ENCODE measurements at places on chromosomes 11 and 22. TPM values are rescaled to one million over a fixed set of nuclear protein-coding genes. Genes with fewer than 3 reads are reported as not detected.
A peak's percentile ranks its signal among the peaks of the same experiment; 100 is the strongest.

DNA sequence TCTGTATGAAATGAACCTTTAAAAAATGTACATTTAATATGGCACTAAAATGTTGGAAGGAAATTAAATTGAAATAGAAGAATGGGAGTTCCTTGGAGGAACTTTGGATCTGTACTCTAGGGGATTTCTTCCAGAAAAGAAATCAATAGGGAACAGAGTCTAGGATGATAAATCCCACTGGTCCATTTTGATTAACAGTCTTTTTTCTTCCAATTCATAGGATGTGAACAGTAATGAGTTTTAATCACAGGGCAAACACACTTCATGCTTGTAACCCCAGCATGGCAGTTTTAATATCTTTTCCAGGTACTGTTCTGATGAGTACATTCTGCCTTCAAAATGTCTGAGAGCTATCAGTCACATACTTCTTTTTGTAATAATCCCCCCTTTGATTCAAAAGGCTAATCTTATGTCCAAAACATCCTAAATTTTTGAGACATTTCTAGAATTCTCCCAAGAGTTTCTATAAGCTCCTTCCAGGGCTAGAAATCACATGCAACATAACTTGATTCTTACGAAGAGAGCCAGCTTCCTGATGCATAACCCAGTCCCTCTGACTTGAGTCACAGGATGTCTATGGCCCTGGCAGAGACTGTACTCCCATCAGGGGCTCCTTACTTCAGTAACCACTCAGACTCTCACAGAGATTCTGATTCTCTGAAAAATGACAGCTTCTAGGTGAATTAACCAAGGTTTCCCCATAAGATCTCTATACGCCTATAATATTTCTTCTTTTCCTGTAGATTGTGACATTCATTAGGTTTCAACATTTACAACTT lies 112.9 kb downstream of the SLC36A4 start:
- H3K36me3 ChIP-seq: no peaks in the 10 kb centered on the region
- H3K4me1 ChIP-seq: no peaks in the 10 kb centered on the region
- no peaks in the 10 kb centered on the region for H3K27me3 ChIP-seq
- H3K4me3 ChIP-seq: no peak overlapping the region

- no peak overlapping the region for H3K4me3 ChIP-seq
- H3K4me1 ChIP-seq: peaks cover 13% of the 10 kb centered on the region
- no peaks in the 10 kb centered on the region for H3K36me3 ChIP-seq
- DNase-seq: no peak
- peaks cover 5% of the 10 kb centered on the region for H3K27me3 ChIP-seq
Measured at GRCh38 chr11:27699926-27700350, 317 bp downstream of the BDNF start.

- H3K27me3 ChIP-seq: no peaks in the 10 kb centered on the region
- H3K36me3 ChIP-seq: no peaks in the 10 kb centered on the region
- no peaks in the 10 kb centered on the region for H3K4me1 ChIP-seq
- H3K27ac ChIP-seq: no peak overlapping the region
Measured at GRCh38 chr11:64437426-64437825, 78.5 kb downstream of the RPS6KA4 start.

C11orf65 gene
- total RNA-seq: 1.5 TPM

TMEM86A gene
- 5.6 TPM for total RNA-seq

DNA sequence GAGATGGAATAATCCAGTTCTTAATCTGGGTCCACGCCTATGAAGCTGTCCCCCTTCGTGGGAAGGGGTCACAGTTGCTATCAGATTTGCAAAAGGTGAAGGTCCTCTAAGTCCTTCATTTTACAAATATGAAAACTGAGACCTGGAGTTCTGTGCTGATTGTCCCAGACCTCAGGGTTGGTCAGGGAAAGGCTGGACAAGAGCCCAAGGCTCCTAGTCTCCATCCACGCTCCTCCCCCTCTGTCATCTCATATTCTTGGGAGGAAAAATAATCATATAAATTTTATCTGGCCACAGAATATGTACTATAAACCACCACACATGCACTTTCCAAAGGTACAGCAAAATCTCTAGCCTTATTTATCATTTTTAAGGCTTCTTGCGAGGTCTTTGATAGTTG lies 5.5 kb downstream of the PACSIN2 start:
- H3K36me3 ChIP-seq: no peaks in the 10 kb centered on the region
- H3K27ac ChIP-seq: no peak overlapping the region
- no peaks in the 10 kb centered on the region for H3K27me3 ChIP-seq
- DNase-seq: no peak
- peaks cover 12% of the 10 kb centered on the region for H3K4me1 ChIP-seq

- DNase-seq: no peak
- no peak overlapping the region for H3K4me3 ChIP-seq
- no peaks in the 10 kb centered on the region for H3K36me3 ChIP-seq
Measured at GRCh38 chr11:29214833-29215232, 802.0 kb downstream of the KCNA4 start.

PATE4 gene
- total RNA-seq: not detected

DNA sequence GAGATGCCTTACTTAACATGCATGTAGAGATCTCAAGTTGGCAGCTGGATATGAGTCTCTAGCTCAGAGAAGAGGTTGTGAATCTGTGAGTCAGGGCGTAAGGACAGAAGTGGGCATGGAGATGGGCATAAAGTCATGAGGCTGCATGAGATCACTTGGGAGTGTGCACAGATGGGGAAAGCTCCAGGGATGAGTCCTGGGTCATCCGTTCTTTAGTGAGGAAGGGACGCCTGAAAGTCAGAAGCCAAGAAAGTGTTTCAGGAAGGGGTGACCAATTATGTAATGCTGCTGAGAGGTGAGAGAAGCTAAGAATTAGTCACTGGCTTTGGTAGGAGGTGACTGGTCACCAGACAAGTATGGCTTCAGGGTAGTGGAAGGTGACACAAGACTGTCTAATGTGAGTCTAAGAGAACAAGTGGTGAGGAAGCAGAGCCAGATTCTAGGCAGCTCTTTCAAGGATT lies 6.7 kb downstream of the ACP2 start:
- H3K4me1 ChIP-seq: no peaks in the 10 kb centered on the region
- no peak overlapping the region for H3K27ac ChIP-seq
- no peaks in the 10 kb centered on the region for H3K27me3 ChIP-seq
- DNase-seq: no peak

- H3K27ac ChIP-seq: no peak overlapping the region
- no peaks in the 10 kb centered on the region for H3K4me1 ChIP-seq
- DNase-seq: no peak
- no peaks in the 10 kb centered on the region for H3K36me3 ChIP-seq
Measured at GRCh38 chr11:83922318-83922717, 636.2 kb upstream of the CCDC90B start.

DNA sequence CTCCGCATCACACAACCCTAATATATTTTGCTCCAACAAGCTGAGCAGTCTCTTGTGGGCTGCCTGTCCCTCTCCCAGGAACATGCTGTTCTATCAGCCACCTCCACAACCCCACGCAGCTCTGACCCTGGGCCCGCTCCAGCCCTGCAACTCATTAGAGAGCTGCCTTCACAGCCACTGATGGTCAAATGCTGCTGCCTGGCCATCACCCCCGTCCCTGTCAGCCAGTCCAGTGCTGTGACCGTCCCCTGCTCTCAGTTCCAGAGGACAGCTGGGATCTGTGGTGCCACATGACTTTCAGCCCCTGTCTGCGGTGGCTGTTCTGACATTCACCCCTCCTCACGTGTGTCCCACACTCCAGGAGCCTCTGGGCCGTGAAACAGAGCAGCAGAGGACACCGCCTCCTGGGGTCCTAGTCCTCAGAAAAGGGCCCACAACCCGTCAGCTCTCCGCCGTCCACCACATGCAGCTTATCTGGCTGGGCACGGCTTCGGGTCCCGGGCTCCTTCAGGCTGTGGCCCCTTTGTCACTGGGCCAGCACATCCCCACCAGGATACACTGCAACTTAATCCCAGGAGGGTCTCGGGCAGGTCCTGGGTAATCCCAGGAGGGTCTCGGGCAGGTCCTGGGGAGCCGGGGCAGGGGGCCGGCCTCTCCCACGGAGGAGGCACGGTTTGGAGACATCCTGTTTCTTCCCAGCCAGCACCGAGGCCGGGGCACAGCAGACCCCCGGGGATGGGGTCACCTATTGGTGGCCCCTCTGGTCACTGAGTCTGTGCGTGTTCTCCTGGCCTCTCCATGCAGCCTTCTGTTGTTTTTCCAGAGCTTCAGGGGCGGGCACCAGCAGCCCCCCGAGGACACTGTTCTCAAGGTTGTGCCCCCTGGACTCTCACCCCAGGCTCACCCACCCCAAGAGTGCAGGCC lies 15.1 kb downstream of the CRELD2 start:
- no peak for DNase-seq
- no peak overlapping the region for H3K4me3 ChIP-seq
- H3K27ac ChIP-seq: peak overlapping the region; percentile 99
- H3K27me3 ChIP-seq: no peaks in the 10 kb centered on the region
- H3K4me1 ChIP-seq: peaks cover 12% of the 10 kb centered on the region

DNA sequence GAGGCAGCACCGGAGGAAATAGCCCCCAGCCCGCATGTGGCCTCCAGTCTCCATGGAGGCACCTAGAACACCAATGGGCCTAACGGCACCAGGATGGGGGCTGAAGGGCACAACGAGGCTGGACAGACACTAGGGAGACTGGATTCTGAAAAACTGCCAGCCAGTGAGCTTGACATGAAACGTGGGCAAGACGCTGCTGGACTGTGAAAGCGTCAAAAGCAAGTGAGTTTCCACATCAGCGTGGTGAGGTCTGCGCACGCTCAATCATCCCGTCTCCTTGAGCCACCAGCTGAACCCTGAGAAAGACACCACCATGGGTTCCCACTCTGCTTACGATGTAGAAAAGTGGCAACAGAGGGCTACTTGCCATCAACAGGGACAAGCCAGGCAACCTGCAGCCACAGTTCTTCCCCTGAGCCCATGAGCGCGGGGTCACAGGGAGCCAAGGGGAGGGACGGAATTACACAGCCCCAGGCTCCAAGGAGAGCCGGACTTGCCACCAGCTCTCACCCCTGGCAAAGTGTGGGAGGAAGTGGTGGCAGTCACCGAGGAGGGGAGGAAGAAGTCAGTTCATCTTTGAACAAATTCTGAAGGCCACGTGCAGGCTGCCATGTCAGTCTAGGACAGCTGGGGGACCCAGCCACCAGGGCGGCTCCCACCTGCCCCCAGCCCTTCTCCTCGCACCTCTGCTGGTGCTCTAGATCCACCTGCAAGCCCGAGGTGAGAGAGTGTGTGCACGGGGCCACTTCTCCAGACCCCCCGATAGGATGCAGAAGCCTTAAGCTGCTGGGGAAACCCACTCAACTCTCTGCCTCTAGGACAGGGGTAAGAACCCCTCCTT lies 131.1 kb downstream of the MPPED1 start:
- DNase-seq: no peak
- H3K27me3 ChIP-seq: no peaks in the 10 kb centered on the region
- no peaks in the 10 kb centered on the region for H3K4me1 ChIP-seq
- H3K4me3 ChIP-seq: no peak overlapping the region

GRCh38 chr11:125272092-125272491 lies 107.5 kb downstream of the PKNOX2 start:
- no peak for DNase-seq
- no peaks in the 10 kb centered on the region for H3K4me1 ChIP-seq
- no peak overlapping the region for H3K4me3 ChIP-seq
- H3K36me3 ChIP-seq: no peaks in the 10 kb centered on the region
- H3K27ac ChIP-seq: no peak overlapping the region

GRCh38 chr22:22903355-22903777 lies 15.8 kb downstream of the IGLL5 start:
- no peaks in the 10 kb centered on the region for H3K27me3 ChIP-seq
- H3K4me3 ChIP-seq: no peak overlapping the region
- no peak overlapping the region for H3K27ac ChIP-seq
- no peaks in the 10 kb centered on the region for H3K36me3 ChIP-seq

DNA sequence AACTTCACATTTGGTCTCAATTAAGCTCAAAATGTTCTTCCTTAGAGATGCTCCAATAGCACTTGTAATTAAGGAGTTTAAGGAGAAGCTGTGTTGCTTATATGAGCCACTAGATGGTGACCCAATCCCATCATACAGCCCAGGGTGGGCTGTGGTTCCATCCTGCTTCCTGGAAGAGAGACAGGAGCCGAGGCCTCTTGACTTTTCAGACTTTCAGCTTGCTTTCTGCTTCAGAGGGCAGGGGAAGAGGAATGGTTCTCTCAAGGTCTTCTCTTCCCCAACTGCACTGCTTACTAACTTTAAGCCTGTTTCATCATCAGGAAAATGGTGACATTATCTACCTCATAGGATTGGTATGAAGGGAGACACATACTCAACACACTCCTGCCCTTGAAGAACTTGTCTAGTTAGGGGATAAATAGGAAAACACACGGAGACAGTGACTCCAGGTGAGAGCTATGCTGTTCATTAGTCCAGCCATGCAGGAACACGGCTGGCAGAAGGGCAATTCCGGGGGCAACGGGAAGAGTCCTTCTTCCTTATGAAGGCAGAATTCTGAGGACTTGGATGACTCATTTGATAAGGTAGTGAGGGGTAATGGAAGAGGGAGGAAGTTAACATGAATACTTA lies 20.1 kb downstream of the TMEM218 start:
- no peak overlapping the region for H3K4me3 ChIP-seq
- no peaks in the 10 kb centered on the region for H3K4me1 ChIP-seq
- no peak overlapping the region for H3K27ac ChIP-seq
- DNase-seq: no peak

- H3K27me3 ChIP-seq: no peaks in the 10 kb centered on the region
- no peak overlapping the region for H3K27ac ChIP-seq
- no peak overlapping the region for H3K4me3 ChIP-seq
- H3K36me3 ChIP-seq: no peaks in the 10 kb centered on the region
- no peak for DNase-seq
Measured at GRCh38 chr11:70066136-70066520, 12.0 kb upstream of the ANO1 start.

DNA sequence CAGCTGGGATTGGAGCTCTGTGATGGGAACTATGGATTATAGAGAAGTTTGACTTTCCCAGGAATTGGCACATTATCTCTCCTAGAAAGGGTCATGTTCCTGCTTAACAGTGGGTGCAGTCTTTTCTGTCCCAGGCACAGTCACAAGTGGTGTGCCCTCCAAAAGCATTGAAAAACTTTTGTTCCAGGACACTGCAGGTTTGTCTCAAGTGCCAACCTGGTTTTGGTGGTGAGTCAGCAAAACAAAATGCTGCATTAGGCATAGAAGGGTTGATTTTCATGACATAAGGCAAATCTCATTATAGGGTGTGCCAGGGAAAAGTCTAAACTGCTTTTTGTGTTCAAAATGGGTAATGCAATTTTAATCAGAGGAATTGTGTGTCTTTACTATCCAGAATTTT lies 4.9 kb downstream of the HTATIP2 start:
- no peak for DNase-seq
- H3K27ac ChIP-seq: no peak overlapping the region
- H3K36me3 ChIP-seq: no peaks in the 10 kb centered on the region
- H3K4me1 ChIP-seq: peaks cover 7% of the 10 kb centered on the region

GRCh38 chr22:23793326-23793725 lies 6.6 kb downstream of the SMARCB1 start:
- no peaks in the 10 kb centered on the region for H3K27me3 ChIP-seq
- peaks cover 67% of the 10 kb centered on the region for H3K36me3 ChIP-seq
- no peak for DNase-seq
- H3K4me3 ChIP-seq: no peak overlapping the region

All from naive thymus-derived CD4-positive, alpha-beta T cell (primary cell).